Amniotic stem cell (primary cell): ENCODE measurements at places on chromosomes 11 and 22.

GRCh38 chr11:131663405-131664200, 293.2 kb downstream of the NTM start:
- DNase-seq: no peak

GRCh38 chr22:17845790-17846189, 71.5 kb upstream of the BID start:
- DNase-seq: no peak

DNA sequence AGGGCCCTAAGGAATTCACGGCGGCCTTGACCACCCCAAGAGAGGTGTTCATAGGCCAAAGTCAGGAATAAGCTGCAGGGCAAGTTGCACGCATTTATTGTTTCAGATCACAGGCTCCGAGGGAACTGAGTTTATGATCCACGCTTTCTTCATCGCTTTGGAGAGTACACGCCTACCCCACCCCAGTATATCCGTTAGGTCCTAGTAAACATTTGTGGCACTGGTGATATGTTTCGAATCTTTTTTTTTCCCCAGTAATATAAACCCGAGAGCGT, 805 bp downstream of the GANAB start:
- DNase-seq: no peak

DNA sequence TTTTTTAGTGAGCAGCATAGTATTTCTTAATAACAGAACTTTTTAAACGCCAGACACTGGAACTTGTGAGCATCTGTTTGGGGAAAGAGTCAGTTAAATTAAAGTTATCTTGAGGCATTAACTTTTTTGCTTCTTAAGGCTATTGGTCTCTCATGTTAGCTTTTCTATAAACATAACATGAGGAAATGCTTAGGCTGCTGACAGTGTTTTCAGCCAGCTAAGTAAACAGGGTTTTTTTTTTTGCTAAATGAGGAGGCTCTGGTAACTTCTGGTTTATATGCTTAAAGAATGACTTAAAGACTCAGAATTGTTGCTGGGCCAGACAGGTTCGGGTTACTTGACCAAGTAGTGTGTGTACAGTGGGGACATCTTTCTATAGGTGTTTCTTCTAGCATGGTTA, 95.8 kb upstream of the ALKBH3 start:
- DNase-seq: no peak

DNA sequence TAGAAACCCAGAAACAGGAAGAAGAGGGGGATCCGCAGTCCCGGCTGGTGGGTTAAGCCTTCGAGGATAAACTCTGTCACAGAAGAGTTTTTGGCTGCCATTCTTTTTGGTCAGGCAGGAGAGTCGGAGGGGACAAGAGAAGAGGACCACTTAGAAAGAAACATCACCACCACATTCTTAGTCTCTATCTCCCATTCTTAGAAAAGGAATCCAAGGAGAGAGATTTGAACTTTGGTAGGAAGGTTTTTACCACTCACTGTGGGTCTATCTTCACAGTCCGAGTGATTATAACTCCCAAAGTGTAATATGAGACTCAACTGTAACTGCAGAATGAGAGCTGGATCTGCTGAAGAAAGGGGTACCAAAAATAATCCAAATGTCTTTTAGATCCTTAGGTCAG, at the start of gene OR8B12:
OR8B12 (minus strand) TSS at position 101 of the 400 bp plus-strand sequence; CDS start at position 101, 0 bp downstream.
- DNase-seq: no peak

DNA sequence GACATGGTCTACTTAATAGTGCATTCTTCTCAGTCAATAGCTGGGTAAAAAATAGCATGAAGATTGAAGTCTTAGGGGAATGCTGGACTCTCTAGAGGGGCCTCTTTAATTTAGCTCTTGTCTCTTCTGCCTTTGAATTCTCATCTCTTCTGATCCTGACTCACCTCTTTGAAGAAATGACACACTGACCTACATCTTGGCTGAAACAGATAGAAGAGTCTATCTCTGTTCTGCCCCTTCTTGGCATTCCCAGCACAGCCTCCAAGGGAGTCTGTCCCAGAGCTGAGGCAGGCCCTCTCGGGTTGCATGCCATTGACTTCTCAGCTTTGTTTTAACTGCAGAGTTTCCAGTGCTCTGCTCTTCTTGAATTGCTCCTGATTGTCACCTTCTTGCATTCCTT, 55.7 kb downstream of the PTPRJ start:
- DNase-seq: no peak

- peak; percentile 54 for DNase-seq
These were observed 161.6 kb upstream of the BDNF start for GRCh38 chr11:27861706-27862430.

DNA sequence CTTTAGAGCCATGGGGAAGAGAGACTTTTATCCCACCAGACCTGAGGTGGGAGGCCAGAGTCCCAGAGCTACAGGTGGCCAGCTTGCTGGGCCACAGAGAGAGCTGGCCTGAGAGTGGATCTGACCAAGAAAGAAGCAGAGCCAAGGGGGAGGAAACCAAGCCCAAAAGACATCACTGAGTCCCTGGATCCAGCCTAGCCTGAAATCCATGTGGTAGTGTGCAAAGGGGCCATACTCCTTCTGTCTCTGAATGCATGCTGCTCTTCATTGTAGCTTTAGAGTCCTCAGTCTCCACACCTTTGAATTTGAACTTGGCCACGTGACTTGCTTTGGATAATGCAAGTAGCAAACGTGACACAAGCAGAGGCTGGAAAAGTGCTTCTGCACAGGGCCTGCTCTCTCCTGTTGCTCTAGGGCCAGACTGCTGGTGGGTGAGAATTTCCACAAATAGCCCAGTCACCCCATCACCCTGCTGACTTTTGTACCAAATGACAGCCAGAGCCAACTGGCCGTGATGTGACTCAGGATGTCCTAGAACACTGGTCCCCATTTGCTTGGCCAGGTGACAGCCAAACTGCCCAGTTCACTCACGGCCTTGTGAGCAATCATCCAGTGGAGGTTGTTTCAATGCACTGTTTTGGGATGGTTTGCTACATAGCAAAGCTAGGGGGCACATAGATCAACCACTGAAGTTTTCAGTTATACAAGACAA, 93.6 kb downstream of the DHCR7 start:
- DNase-seq: no peak

DNA sequence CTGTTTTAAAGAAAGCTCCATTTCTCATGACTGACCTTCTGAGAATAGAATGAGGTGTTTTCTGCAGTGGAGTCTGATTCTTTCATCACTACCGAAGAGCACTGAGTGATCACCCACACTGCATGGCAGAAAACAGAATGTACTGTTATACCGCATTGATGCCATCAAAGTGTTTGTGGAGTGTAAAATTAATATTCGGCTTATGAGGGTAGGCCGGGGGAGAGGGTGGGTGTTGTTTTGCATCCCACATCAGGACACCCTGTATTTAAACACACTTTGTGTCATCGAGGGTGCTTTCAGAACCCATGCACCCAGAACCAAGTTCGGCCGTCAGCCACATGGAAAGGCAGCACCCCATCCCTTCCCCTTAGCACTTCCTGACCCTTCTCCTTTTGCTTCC, 41.3 kb upstream of the ETS1 start:
- DNase-seq: no peak

DNA sequence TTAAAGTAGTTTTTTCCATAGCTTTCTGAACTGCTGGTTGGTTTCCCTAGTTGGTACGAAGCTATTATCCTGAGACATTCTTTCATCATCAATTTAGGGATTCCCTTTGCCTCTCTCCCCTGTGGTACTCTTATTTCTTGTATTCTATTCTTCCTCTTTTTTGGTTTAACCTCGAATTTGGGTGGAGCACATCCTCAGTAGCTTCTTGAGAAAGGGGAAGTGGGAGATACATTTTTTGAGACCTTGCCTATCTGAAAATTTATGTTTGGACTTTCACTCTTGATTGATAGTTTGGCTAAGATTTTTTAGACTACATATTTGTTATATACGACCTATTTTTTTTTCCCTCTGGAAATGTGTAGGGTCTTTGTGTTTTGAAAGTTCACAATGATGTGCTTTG, 121.7 kb upstream of the ZBED5 start:
- DNase-seq: no peak
